ENCODE measurements at places on chromosomes 7 and 10. TPM values are rescaled to one million over a fixed set of nuclear protein-coding genes. Genes with fewer than 3 reads are reported as not detected.

Gene TMEM236
- total RNA-seq = 0.08 TPM

Gene IDE
- 20.3 TPM for total RNA-seq

Gene UTF1
- not detected for total RNA-seq

Gene TUBAL3
- 0.52 TPM for total RNA-seq

Gene CLRN3
- not detected for total RNA-seq

Gene GDF10
- 0.11 TPM for total RNA-seq

Gene C10orf67
- 0.06 TPM for total RNA-seq

Gene CHST15
- 9.0 TPM for total RNA-seq

All from A549 treated with DMSO at 1 μM for 4 hours (cell line).